Stimulated activated CD4-positive, alpha-beta T cell treated with anti-CD3 and anti-CD28 coated beads, TNF-alpha, amount 100 ng/mL, for 4 hours (primary cell): ENCODE measurements at places on chromosomes 7 and 10.

- DNase-seq: no peak
Measured at GRCh38 chr10:19812976-19813375, 3.3 kb upstream of the PLXDC2 start.

DNA sequence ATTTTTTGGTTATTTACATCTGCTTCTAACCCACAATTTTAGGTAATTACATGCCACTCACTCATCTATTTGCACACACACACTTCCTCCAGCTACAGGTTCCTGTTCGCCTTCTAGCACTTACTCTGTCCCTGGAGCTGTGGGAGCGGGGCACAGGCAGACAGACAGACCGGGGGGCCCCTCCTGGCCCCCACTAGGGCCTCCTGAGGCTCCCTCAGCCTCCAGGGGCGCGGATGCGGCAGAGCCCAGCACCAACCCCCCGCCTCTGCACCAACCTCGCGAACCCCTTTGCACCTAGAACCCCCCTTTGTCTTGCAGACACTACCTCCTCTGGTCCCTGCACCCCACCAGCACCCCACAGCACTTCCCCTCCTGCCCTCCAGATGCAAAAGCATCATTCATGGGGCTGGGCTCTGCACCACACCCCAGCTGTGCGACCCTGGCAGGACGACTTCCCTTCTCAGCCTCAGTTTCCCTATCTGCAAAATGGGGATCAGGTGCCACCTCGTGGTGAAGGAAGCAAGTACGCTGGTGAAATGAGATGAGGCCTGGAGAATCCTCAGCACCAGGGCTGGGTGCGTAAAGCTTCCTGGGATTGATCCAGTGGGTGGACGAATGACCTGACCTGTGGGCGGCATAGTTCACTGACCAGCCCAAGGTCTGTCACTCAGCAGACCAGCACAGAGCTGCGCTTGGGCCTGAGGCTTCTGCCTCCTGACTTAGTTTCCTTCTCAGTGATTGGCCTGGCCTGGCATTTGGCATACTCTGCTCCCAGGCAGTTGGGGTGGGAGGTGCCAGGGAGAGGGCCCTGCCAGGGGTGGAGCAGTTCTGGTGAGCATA lies 37.9 kb downstream of the ELFN1 start:
- DNase-seq: no peak

GRCh38 chr10:44060221-44060620 lies 324.7 kb downstream of the CXCL12 start:
- no peak for DNase-seq

DNA sequence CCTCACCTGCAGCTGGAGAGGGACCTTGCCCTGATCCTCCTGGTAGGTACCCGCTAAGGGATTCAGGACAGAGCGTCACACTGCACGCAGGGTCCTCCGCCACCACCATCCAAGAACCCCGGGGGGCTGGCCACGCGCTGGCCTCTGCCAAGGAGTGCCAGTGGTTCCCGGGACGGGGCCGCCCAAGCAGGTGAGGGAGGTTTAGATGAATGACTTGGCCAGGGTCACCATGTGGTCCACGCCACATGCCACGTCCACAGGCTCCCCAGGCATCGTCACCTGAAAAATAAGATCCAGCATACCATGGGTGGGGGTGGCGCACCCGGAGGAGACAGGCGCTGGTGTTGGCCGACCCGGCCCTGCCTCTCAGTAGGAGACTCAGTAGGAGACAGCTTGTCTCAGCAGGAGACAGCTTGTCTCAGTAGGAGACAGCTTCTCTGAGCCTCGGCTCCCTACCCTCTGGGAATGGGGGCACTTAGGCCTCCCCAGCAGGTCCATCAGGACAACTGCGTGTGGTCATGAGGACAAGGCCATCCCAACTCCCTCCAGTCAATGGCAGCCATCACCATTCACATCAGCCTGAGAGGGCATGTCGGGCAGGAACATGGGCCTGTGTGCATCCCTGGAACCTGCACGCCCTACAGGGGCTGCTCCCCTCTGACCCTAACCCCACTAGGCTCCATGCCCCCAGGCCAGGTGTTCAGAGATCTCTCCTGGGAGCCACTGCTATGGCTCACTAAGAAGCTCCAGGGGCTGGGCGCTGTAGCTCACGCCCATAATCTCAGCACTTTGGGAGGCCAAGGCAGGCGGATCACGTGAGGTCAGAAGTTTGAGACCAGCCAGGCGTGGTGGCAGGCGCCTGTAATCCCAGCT lies 30.5 kb downstream of the RCC1L start:
- no peak for DNase-seq

GRCh38 chr10:119373294-119374102 lies 166.1 kb downstream of the GRK5 start:
- no peak for DNase-seq

- no peak for DNase-seq
Measured at GRCh38 chr7:117004899-117005298, 51.6 kb downstream of the ST7 start.

DNA sequence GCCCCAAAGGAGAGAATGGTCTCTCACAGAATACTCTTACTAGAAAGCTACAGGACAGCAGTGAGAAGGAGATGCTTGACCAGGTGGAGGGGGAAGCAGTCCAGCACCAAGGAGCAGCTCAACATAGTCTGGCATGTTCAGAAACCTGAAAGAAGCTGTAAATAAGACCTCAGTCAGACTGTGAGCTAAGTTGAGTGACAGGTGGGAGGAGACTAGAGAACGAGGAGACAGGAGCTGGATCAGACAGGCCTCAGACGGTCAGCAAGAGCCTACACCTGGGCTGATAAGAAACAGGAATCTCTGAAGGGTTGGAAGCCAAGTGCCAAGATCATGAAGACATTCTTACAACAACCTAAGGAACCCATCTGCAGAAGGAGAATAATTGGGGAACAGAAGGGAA lies 54.5 kb downstream of the ELMO1 start:
- no peak for DNase-seq

- no peak for DNase-seq
Measured at GRCh38 chr10:1257274-1257673, 201.1 kb downstream of the WDR37 start.

GRCh38 chr7:80136261-80137055 lies 1.8 kb downstream of the GNAI1 start:
- DNase-seq: no peak

- DNase-seq: no peak
Measured at GRCh38 chr7:83201355-83201754, 38.7 kb upstream of the PCLO start.

GRCh38 chr10:34575882-34576281 lies 239.2 kb downstream of the PARD3 start:
- no peak for DNase-seq

GRCh38 chr10:130747356-130747755 lies 564.2 kb downstream of the TCERG1L start:
- DNase-seq: no peak

- DNase-seq: no peak
Measured at GRCh38 chr7:45067582-45067981, 21.2 kb downstream of the NACAD start.

DNA sequence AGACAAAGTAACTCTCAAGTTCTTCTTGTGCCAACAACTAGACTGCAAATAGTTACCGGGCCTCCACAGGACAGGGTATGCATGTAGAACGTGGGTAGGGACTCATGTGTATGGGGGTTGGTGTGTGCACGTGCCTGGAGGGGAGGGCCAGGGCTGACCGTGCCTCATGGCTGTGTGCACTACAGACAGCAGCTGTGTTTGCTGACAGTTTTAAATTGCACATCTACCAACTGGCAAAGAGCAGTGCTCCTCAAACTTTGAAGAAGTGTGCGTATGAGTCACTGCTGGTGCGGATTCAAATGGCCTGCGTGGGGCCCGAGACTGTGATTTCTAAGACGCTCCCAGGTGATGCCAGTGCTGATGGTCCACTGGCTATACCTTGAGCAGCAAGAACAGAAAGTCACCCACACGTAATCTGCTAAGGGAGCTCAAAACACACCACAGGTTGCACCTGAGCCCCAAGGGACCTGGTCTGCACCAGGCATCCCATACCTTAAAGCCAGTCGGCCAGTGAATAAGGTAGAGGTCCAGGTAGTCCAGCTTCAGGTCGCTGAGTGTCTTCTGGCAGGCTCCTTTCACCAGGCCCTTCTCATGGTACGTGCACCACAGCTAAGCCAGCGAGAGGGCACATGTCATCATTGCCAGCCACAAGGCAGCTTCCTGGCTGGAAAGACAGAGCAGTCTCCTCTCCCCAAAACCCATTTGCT lies 8.5 kb downstream of the AKR1B1 start:
- DNase-seq: no peak

- no peak for DNase-seq
Measured at GRCh38 chr10:111126077-111126476, 49.2 kb downstream of the ADRA2A start.

DNA sequence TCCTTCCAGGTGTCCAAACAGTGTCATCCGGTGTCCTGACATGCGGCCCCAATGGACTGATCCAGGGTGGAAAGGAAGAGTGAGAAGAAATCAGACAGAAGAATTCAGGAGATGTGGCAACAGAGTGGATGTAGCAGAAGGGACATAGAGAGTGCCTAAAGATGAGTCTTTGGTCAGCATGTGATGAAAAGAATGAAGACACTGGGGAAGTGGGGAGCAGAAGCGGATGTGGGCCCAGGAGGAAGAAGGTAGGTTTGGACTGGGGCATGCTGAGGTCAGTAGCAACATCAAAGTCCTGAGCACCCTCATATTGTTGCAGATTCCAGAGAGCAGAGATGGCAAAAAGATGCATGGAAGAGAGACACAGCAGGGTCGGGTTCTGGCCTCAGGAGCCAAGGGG lies 71.8 kb upstream of the STEAP1B start:
- no peak for DNase-seq

DNA sequence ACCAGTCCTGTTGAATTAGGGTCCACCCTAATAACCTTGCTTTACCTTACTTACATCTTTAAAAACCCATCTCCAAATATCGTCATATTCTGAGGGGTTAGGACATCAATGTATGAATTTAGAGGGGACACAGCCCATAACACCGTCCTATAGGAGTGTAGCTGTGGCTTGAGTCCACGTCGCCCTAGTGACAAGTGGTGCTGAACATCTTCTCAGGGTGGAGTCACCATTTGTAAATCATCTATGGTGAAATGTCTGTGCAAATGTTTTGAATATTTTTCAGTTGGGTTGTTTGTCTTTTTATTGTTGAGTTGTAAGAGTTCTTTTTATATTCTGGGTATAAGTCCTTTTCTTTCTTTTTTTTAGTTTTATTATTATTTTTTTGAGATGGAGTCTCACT lies 5.2 kb upstream of the PRAP1 start:
- DNase-seq: no peak

GRCh38 chr10:32846974-32847373 lies 111.1 kb downstream of the ITGB1 start:
- no peak for DNase-seq

- DNase-seq: no peak
Measured at GRCh38 chr7:113143486-113144257, 25.3 kb upstream of the SMIM30 start.

DNA sequence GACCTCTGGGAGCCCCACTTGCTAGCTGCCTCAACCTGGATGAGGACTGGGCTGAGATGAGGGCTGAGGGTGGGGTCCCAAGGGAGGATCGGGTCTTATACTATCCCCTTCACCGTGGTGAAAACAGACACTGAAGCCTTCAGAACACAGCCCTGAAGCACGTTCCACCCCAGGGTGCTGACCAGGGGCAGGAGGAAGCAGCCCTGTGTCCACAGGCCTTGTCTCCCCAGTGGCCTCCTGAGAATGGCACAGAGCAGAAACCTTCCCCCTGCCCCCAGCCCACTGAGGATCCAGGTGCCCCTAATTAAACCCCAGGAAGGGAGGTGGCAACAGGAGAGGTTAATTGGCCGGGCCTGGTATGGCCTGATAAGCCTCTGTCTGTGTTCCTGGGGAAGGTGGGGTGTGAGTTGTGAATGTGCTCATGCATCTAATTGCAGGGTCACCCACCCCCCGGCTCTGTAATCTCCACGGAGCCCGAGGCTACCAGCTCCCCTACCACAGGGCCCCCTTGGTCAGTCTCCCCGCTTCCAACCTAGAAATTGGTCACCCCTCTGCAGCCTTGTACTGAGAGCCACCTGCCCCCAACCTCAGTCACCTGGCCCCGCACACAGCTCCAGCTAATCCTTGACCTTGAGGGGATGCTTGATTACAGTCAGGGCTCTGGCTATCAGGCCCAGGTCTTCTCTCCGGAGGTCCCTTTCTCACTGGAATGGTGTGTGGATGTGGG lies 159.0 kb upstream of the UNC5B start:
- no peak for DNase-seq

DNA sequence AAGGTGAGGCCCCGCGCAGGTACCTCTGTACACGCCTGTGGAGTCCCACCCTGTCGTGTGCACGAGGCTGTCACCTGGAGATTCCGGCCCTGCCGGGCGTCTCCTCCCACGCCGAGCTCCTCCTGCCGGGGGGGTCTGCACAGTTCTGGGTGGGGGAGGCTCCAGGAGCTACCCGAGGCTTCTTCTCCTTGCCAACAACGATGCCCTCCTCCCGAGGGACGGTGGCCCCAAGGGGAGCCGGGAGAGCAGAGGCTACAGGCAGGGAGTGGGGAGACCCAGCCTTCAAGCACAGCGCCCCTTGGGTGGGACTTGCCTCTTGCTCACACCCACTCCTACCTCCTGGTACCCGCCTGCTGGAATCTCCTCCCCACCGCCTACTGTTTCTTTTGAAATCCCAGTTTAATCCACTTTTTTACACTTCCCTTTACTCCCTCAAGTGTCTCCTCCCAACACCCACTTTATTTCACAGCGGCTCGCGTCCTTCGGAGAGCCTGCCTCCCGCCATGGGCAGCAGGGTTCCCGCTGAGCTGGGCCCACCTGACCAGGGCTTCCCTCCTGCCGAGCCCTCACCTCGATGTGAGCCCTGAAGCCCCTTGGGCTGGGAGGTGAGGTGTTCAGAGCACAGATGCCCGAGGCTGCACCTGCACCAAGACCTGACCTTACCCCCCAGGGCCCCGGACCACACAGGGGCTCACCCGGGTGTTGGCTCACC lies 338.1 kb downstream of the DNAJB6 start:
- DNase-seq: no peak

- DNase-seq: no peak
Measured at GRCh38 chr7:134660961-134661376, 14.3 kb downstream of the BPGM start.

- DNase-seq: no peak
Measured at GRCh38 chr10:85849315-85849714, 517.3 kb downstream of the GRID1 start.

- DNase-seq: no peak
Measured at GRCh38 chr7:134707663-134708378, 61.2 kb downstream of the BPGM start.

- DNase-seq: no peak
Measured at GRCh38 chr7:132783824-132784223, 207.6 kb upstream of the PLXNA4 start.

DNA sequence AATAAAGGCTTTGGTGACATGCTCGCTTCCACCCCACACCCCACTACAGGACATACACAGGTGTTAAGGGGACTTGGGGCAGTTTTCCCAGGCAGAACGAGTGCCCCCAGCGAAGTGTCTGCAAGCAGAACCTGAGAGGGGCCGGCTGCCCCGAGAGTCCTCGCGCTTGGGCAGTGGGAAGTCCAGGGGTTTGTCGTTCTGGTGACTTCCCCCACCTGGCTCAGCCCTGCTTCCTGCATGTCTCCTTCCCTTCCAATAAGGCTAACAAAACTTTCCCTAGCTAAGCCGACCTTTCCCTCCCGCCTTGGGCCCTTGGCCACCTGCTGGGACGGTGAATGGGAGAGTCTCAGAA lies 916 bp downstream of the VWA2 start:
- no peak for DNase-seq
